ENCODE measurements at places on chromosomes 6 and 20.
A peak's percentile ranks its signal among the peaks of the same experiment; 100 is the strongest.

GRCh38 chr20:50513169-50514034, 3.2 kb downstream of the PTPN1 start:
- DNase-seq = no peak
- H3K27me3 ChIP-seq = no peaks in the 10 kb centered on the region

DNA sequence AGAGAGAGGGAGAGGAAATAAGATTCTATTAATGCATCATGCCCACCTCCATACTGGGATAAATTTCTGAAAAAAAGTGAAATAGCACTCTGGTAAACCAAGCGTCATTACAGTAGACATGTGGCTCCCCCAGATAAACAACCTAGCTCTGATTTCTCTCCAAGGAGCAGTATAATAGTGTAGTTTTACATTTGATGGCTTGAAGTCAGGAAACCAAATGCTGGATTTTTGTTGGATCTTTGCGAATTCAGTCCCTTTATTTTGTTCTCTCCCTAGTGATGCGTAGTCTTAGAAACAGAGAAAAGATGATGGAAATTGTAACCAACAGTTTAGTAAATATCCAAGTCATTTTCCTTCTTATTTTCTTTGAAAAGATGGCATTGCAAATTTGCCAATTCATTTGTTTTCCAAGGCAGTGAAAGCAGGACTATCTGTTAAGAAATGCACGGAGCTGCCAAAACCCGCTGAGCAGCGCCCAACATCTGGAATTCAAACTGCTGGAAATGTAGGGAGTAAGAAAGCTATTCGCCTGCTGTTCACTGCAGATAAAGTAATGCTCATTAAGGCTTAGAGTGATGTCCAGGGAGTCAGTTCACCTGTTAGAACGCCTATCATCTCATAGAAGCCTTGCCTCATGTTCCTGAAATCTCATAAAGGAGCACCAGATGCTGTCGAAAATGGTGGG, 85.7 kb upstream of the DOK5 start:
- no peak overlapping the region for H3K4me3 ChIP-seq
- H3K36me3 ChIP-seq = no peaks in the 10 kb centered on the region
- peaks cover 2% of the 10 kb centered on the region for H3K27me3 ChIP-seq
- H3K27ac ChIP-seq = no peak overlapping the region
- no peak for DNase-seq

DNA sequence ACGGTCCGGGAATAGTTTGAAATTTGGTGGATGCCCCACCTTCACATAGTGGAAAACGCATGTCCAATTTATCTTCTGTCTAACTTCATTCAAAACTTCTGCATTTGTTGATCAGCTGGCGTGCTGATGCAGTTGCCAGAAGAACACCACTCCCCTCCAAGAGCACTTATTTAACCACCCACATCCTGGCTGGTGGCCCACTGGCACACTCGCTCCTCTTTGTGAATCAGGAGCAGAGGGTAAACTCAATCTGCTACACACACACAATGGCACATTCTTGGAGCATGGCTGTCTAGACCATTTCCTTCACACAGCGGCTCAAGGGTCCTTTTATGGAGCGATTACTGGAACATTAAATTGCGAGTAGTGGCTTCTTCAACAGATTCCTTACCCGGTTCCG, 55.1 kb upstream of the CEP162 start:
- H3K4me3 ChIP-seq = no peak overlapping the region
- no peak for DNase-seq
- H3K27ac ChIP-seq = no peak overlapping the region

DNA sequence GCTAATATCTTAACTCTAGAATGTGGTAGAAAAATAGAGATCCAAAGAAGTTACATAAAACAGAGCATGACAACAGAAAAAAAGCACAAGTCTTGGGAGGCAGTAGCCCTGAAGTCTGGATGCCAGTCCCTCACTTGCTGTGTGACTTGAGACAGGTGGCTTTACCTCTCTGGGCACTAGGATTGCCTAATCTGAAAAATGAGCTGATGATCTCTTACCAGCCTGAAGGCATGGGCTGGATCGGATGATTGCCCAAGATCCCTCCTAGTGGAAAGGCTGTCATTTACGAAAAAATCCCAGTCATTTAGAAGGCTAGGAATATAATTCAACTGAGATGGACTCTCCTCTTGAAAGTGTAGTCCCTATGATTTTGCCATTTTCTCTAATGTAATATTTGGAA, 10.9 kb upstream of the GCM1 start:
- H3K36me3 ChIP-seq = no peaks in the 10 kb centered on the region
- no peaks in the 10 kb centered on the region for H3K27me3 ChIP-seq
- no peak for DNase-seq
- no peak overlapping the region for H3K27ac ChIP-seq
- peaks cover 7% of the 10 kb centered on the region for H3K4me1 ChIP-seq

- H3K36me3 ChIP-seq = no peaks in the 10 kb centered on the region
- H3K27me3 ChIP-seq = peaks cover 5% of the 10 kb centered on the region
- no peak overlapping the region for H3K27ac ChIP-seq
- H3K4me3 ChIP-seq = no peak overlapping the region
- H3K4me1 ChIP-seq = no peaks in the 10 kb centered on the region
Observed at GRCh38 chr6:85756982-85757381, 114.3 kb upstream of the SYNCRIP start.

- H3K36me3 ChIP-seq = no peaks in the 10 kb centered on the region
- DNase-seq = no peak
- no peak overlapping the region for H3K27ac ChIP-seq
- H3K4me3 ChIP-seq = no peak overlapping the region
- H3K4me1 ChIP-seq = no peaks in the 10 kb centered on the region
Observed at GRCh38 chr6:136387316-136387715, 97.7 kb upstream of the BCLAF1 start.

DNA sequence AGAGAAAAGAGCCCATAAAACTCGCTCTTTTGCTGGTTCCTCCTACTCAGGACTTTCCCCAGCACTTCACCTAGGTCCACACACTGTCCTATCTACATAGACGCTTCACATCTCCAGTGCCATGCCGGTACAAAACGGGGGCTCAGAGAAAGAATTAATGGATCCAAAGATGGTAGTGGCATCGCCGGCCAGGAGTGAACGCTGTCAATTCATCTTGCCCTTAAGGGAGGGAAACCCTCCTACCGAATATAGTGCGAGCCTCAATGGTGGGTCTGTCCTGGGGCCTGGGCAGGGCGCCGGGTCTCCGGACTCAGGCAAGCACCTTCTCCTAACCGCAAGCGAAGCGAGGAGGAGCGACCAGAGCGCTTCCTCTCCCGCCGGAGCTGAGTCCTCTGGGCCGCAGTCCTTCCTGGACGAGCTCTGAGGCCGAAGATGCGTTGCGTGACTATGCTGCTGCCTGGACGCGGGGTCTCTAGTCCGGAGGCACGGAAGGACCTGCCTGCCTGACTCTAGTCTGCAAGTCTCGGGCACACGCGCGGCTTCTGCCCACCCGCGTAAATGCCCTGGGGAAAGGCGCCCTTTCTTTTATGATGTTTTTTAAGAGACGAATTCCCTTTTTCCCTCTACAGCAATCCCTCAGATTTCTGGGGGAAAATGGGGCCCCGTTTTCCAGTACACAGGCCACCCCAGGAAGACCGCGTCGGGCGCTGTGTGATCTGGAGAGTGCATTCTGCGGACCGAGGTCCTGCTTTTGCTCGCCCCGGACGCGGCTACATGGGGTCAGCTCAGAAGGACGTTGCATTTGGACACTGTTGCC, 100.1 kb upstream of the PRDM1 start:
- peaks cover 79% of the 10 kb centered on the region for H3K27me3 ChIP-seq
- no peaks in the 10 kb centered on the region for H3K36me3 ChIP-seq
- no peak for DNase-seq
- peaks cover 22% of the 10 kb centered on the region for H3K4me1 ChIP-seq
- H3K4me3 ChIP-seq = peak overlapping the region; percentile 10

DNA sequence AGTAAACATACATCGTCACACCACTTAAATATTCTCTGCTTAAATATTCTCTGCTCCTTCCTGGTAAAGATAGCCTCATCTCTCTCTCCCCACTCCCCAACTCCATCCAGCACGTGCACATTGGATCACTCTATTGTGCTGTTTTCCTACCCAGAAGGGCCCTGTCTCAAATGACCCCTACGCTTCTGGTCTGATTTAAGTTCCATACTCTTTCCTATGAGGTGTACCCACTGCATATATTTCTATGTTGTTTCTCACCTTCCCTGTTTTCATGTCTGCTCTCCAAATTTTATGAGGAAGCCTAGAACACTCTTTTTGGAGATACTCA, 53.7 kb downstream of the HFE start:
- no peak overlapping the region for H3K27ac ChIP-seq
- no peaks in the 10 kb centered on the region for H3K27me3 ChIP-seq
- H3K4me3 ChIP-seq = no peak overlapping the region
- no peak for DNase-seq
- no peaks in the 10 kb centered on the region for H3K36me3 ChIP-seq

GRCh38 chr20:37344506-37345338, 1.2 kb upstream of the SRC start:
- H3K4me3 ChIP-seq = peak overlapping the region; percentile 64
- no peaks in the 10 kb centered on the region for H3K36me3 ChIP-seq
- no peak for DNase-seq
- no peaks in the 10 kb centered on the region for H3K27me3 ChIP-seq
- peaks cover 21% of the 10 kb centered on the region for H3K4me1 ChIP-seq
- no peak overlapping the region for H3K27ac ChIP-seq

- no peak overlapping the region for H3K4me3 ChIP-seq
- no peaks in the 10 kb centered on the region for H3K4me1 ChIP-seq
- H3K36me3 ChIP-seq = no peaks in the 10 kb centered on the region
- no peak for DNase-seq
- H3K27me3 ChIP-seq = no peaks in the 10 kb centered on the region
Observed at GRCh38 chr6:129623008-129623732, 86.8 kb downstream of the ARHGAP18 start.

GRCh38 chr6:96465321-96465903, 56.2 kb upstream of the UFL1 start:
- H3K27ac ChIP-seq = no peak overlapping the region
- H3K4me3 ChIP-seq = no peak overlapping the region
- H3K4me1 ChIP-seq = peaks cover 22% of the 10 kb centered on the region
- H3K36me3 ChIP-seq = no peaks in the 10 kb centered on the region
- H3K27me3 ChIP-seq = peaks cover 1% of the 10 kb centered on the region

DNA sequence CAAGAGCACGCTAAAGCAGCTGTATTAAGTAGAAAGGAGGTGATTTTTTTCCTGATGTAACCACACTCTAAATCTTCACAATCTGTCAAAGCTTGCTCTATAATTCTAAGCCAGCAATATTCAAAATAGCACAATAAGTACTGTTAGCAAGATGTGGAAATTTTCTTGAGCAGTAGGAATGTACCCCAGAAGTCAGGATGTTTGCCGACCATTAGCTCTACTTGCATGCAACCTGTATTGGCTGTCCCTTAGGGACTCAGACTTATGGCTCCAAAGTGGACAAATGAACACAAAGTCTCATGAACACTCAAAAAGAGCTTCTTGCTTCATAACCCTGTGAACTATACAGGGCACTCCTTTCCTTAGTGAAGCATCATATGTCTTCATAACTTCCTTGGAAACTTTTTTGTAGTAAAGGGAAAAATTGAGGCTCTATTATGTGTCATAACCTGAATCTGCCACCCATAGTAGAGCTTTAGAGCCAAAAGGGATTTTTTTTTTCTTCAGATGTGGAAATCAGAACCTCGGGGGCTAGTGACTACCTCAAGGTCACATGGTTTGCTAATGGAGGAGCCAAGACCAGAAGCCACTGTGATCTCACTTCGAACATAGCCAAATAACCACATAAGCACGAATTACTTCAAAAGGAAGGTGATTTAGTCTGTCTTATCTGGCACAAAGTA, 54.5 kb downstream of the ADGRG6 start:
- peaks cover 22% of the 10 kb centered on the region for H3K4me1 ChIP-seq
- H3K36me3 ChIP-seq = no peaks in the 10 kb centered on the region
- no peak overlapping the region for H3K4me3 ChIP-seq

DNA sequence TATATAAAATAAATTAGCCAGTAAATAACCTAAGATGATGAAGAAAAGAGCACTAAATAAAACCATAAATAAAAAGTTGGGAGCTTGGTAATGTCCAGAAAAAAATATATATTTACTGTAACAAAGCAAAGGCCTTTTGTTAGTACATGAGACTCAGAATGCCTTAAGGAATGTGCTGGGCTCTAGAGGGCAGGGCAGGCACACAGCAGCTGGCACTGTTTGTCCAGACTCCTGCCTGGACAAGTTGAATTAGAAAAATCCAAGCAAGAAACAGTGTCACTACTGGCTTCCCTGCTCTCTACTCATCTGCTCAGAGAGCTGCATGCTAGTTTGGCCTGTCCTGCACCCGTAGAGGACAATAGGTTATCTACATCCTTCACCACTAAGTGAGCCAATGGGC, 8.8 kb downstream of the DEFB129 start:
- no peak overlapping the region for H3K4me3 ChIP-seq
- DNase-seq = no peak
- H3K4me1 ChIP-seq = peaks cover 14% of the 10 kb centered on the region
- H3K27me3 ChIP-seq = no peaks in the 10 kb centered on the region
- no peak overlapping the region for H3K27ac ChIP-seq
- H3K36me3 ChIP-seq = no peaks in the 10 kb centered on the region

DNA sequence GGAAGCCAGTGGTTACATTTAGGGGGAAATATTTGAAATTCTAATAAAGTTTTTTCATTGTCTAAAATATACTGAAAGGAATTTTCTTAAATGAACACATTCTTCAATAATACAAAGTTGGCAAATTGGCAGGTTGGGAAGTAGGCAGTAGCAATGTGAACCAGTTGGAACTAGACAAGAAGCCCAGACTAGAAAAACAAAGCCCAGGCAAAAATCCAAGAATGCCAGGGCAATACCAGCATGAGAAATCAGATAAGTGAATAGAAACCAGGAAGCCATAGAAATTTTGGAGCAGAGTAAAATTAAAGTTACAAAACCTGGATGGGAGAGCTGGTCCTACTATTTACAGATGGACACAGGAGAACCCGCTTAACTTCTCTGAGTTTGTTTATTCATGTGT, 52.2 kb downstream of the TPBG start:
- no peak overlapping the region for H3K27ac ChIP-seq
- no peaks in the 10 kb centered on the region for H3K27me3 ChIP-seq
- no peaks in the 10 kb centered on the region for H3K36me3 ChIP-seq
- DNase-seq = no peak
- H3K4me1 ChIP-seq = no peaks in the 10 kb centered on the region
- no peak overlapping the region for H3K4me3 ChIP-seq

GRCh38 chr20:3013771-3014170, 29.7 kb upstream of the GNRH2 start:
- no peak overlapping the region for H3K27ac ChIP-seq
- peaks cover 54% of the 10 kb centered on the region for H3K4me1 ChIP-seq
- no peaks in the 10 kb centered on the region for H3K27me3 ChIP-seq
- H3K36me3 ChIP-seq = peaks cover 46% of the 10 kb centered on the region
- no peak overlapping the region for H3K4me3 ChIP-seq
- no peak for DNase-seq

GRCh38 chr20:50516180-50516934, 6.2 kb downstream of the PTPN1 start:
- peaks cover 87% of the 10 kb centered on the region for H3K4me1 ChIP-seq
- DNase-seq = peak; percentile 26
- peak overlapping the region; percentile 98 for H3K27ac ChIP-seq

GRCh38 chr6:155708100-155708499, 252.5 kb upstream of the NOX3 start:
- H3K4me3 ChIP-seq = no peak overlapping the region
- no peaks in the 10 kb centered on the region for H3K4me1 ChIP-seq
- no peak overlapping the region for H3K27ac ChIP-seq
- no peaks in the 10 kb centered on the region for H3K27me3 ChIP-seq

GRCh38 chr6:27662769-27663168, 189.9 kb upstream of the ZNF184 start:
- no peaks in the 10 kb centered on the region for H3K36me3 ChIP-seq
- DNase-seq = no peak
- H3K4me1 ChIP-seq = peaks cover 9% of the 10 kb centered on the region
- no peak overlapping the region for H3K27ac ChIP-seq
- peaks cover 33% of the 10 kb centered on the region for H3K27me3 ChIP-seq

GRCh38 chr6:134309227-134309626, 8.7 kb downstream of the SGK1 start:
- no peaks in the 10 kb centered on the region for H3K27me3 ChIP-seq
- no peaks in the 10 kb centered on the region for H3K36me3 ChIP-seq
- peaks cover 16% of the 10 kb centered on the region for H3K4me1 ChIP-seq
- H3K4me3 ChIP-seq = no peak overlapping the region

Measured in activated CD8-positive, alpha-beta T cell treated with anti-CD3 and anti-CD28 coated beads for 36 hours (primary cell).